ENCODE measurements at places on chromosomes 6 and 20.

- peaks cover 5% of the 10 kb centered on the region for H3K27me3 ChIP-seq
- no peaks in the 10 kb centered on the region for H3K4me1 ChIP-seq
- H3K27ac ChIP-seq, result no peak overlapping the region
- no peaks in the 10 kb centered on the region for H3K36me3 ChIP-seq
- H3K4me3 ChIP-seq, result no peak overlapping the region
- no peak for DNase-seq
These were observed 57.4 kb upstream of the TFAP2D start for GRCh38 chr6:50655848-50656453.

DNA sequence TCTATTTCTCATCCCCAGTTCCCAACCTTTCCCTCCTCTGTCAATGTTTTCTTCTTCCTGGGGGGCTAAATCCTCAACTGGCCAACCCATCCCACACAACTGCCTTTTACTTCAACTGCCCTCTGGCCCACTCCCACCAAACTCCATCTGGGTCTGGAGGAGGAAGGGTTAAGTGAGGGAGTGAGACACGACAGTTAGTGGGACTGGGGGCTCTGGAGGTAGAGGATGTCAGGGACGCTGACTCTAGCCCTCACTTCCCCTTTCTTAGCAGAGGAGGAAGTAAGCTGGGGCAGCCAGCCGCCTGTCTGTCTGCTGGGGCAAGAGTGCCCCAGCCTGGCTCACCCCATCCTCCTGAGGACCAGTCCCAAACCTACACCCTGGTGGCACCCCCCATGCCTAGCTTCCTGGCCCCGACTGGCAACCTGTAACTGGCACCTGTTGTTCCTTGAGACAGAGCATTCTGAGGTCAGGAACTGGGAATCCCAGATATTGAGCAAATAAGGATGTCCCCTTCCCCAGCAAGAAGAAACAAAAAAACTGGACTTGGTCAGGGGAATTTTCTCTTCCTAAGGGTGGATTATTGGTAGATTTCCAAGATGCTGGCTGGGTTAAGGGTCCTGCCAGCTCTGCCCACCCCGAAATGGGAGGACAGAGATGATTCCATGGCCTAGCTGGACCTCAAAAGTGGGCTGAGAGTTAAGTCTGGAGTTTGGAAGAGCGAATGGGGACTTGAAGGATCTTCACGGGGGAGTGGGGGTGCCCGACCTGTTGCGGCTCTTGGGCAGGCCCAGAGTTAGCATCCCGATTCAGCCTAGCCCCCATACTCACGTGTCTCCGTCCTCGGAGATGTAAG lies 971 bp downstream of the NFKBIE start:
- H3K4me3 ChIP-seq, result peak overlapping the region; percentile 69
- no peak overlapping the region for H3K27ac ChIP-seq
- H3K27me3 ChIP-seq, result peaks cover 1% of the 10 kb centered on the region
- H3K36me3 ChIP-seq, result no peaks in the 10 kb centered on the region
- no peak for DNase-seq

DNA sequence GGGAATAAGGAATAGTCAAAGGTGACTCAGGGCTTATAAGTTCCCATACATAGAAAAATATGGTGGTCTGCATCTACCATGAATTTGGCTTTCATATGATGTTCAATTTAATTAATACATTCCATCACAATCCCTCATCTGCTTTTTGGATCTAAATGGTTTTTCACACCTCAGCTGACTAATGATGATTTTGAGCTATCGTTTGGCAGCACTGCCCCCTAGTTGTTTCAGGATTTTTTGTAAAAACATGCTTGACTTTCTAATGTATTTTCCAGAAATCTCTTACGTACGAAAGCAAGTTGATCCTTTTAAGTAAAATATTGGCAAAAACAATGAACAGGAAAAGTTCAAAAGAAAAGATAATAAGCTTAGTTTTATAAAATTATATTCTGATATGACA lies 408.6 kb upstream of the ADGRB3 start:
- no peak overlapping the region for H3K27ac ChIP-seq
- H3K27me3 ChIP-seq, result no peaks in the 10 kb centered on the region
- DNase-seq, result no peak
- H3K4me3 ChIP-seq, result no peak overlapping the region
- no peaks in the 10 kb centered on the region for H3K36me3 ChIP-seq

DNA sequence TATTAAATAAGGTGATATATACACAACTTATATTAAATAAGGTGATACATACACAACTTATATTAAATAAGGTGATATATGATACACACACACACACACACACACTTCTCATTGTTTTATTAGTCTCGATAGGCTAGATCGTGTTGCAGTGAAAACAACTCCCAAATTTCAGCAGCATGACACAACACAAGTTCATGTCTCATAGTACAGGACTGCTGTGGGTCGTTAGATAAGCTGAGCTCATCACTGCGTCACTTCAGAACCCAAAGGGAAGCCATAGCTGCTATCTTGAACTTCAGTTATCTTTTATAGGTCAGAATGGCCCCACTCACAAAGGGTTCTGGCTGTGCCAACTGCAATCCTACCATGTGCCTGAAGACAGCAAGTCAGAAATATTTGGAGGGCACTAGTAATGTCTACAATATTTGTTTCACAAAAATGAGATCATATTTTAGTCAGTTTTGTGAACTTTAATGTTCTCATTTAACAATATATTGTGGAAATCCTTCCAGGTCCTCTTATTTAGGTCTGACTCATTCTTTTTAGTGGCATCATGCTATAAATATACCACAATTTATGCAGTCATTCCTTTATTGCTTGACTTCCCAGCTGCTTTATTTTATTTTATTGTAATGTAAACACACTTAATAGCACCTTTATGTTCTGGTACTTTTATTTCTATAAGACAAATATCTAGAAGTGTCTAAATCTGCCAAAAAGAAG lies 290.2 kb downstream of the PHACTR1 start:
- H3K4me3 ChIP-seq, result no peak overlapping the region
- no peaks in the 10 kb centered on the region for H3K36me3 ChIP-seq
- H3K27ac ChIP-seq, result no peak overlapping the region
- DNase-seq, result no peak

DNA sequence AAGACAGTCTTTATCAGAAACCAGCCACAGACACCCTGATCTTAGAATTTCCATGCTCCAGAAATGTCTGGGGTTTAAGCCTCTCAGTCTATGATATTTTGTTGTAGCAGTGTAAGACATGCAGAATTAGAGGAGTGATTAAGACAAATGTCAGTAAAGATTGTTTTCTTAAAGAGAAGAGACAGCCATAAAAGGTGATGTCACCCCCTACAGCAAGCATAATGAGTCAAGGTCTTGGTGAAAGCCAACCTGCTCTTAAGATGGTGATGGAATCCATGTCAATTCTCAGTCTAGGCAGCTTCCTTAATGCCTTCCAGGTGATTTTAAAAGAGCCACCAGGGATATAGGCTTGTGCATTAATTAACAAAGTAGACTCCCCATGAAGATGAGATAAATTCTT lies 849.9 kb upstream of the EPHA7 start:
- H3K27me3 ChIP-seq, result peaks cover 3% of the 10 kb centered on the region
- no peaks in the 10 kb centered on the region for H3K4me1 ChIP-seq
- no peak for DNase-seq
- no peaks in the 10 kb centered on the region for H3K36me3 ChIP-seq

All from RWPE2 (cell line).